ENCODE measurements at places on chromosomes 5 and 9.

DNA sequence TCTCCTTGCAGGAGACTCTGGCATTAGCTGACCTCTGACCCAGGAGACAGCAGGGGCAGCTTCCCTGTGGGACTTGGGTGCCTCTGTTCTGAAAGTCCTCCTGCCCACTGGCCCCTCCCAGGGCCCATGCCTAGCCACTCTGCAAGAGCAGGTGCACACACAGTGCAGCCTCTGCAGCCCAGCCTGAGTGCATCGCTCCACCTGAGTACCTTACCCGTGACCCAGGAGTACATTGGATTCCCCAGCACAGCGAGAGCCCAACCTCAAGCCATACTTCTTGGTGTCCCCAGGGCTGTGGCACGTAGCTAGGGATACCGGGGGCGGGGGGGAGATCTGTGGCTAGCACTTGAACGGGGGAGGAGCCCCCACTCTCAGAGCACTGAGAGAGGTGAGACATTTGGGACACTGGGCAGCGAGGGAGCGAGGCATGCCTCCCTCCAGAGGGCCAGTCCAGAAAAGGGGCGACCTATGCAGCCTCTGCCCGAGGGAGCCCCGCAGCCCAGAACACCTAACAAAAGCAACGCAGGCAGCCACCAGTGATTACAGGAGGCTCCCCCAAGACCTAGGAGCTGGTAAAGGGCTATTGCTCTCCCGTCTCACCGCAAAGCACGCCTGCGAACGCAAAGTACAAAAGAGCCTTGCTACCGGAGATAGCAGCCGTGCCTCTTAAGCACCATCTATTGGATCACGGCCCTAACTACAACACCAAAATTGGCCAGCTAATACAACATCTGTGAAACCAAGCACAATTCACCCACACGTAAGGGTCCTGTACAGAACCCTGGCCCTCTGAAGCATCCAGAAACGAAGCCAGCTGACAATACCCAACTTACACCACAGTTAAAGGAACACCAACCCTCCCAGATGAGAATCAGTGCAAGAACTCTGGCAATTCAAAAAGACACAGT is 826 bp upstream of the PRDM9 start:
- DNase-seq = peak; percentile 34

GRCh38 chr9:122113574-122113973 is 20.5 kb upstream of the TTLL11 start:
- DNase-seq = no peak

- DNase-seq = no peak
Measured at GRCh38 chr9:36187414-36187813, 3.3 kb upstream of the CLTA start.

DNA sequence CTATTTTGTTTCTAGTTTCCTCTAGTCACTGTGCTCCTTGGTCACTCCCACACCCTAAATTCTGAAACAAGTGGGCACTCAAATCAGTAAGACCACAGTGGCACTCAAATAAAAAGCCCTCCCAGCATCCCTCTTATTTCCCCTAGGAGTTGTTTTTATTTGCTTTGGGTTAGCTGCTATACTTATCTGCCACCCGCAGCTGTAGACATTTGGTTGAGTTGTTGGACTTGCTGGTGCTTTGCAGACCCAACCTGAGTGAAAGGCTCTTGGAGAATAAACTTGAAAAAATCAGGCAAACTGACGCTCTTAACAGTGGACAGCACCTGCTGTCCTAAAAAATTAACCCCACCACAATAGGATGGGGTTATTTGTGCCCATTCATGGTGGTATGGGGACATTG is 203.0 kb downstream of the SPATA31A6 start:
- DNase-seq = no peak

GRCh38 chr9:129054163-129054851 is 17.9 kb downstream of the MIGA2 start:
- no peak for DNase-seq

GRCh38 chr5:37005946-37006540 is 129.5 kb downstream of the NIPBL start:
- peak; percentile 70 for DNase-seq

DNA sequence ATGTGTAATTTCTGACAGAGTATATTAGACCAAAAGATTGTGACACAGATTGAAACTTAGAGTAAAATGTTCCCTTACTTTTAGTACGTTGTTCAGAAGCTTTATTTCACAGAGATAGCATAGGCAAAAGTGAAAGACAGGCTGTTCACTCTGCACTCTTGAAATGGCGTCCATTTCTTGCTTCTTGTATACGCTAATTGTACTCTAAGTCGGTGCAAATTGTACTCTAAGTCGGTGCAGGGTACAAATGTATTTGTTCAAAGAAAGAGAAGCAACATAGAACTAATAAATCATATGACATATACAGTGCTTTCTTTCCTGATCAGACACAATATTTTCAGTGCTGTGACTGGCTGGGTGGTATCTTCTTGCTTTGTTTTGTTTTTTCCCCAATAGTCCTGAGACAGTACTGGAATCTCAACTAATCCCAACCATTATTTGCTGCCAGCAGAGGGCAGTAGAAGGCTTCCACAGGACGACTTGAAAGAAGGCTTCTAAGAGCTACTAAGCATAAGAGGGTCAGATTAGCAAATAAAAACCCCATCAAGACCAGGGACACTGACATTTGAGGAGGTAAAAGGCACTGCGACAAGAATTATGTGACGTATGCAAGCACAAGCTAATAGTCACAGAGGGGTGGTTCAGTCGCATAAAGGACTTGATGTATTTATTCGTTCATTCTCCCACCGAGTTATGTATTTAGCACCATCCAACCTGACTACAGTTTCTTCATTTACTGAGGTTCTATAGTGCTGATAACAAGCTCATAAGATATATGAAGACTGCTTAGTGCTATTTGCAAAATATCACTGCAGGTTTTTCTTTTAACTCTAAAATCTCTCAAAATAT is 831.8 kb downstream of the TAF11L14 start:
- DNase-seq = peak; percentile 91

DNA sequence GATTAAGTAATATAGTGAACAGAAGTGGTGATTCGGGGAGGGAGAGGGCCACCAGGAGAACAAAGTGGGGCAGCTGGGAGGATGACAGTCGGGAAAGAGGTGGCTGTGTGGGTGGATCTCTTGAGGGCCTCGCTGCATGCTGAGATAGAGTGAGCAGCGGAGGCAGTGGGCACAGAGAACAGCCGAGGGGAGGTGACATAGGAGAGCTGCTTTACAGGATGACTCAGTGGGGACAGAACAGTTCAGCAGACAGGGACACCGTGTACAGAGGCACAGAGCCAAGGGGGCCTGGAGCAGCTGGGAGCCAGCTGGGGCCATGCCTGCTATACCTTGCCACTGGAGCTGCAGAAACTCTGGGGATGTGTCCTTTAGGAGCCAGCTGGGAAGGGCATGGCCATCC is 273.9 kb downstream of the GADD45G start:
- no peak for DNase-seq

- no peak for DNase-seq
Measured at GRCh38 chr5:180286-180918, 10.9 kb upstream of the LRRC14B start.

DNA sequence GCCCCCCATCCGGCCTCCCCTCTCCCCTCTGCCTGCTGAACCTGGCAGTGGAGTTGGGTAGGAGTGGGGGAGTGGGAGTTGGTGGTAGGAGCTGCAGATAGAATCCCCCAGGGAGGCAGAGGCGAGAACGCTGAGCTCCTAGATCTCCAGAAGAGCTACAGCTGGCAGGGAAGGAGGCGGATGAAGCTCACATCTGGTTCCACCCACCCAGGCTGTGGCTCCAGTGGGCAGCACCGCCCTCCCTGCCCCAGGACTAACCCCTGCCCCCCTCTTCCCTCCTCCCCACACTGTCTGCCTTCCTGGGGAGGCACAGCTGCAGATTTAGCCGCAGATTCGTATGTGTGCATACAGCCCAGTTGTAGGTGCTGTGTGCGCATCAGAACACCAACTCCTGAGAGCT is 34.2 kb downstream of the C9orf50 start:
- DNase-seq = no peak

DNA sequence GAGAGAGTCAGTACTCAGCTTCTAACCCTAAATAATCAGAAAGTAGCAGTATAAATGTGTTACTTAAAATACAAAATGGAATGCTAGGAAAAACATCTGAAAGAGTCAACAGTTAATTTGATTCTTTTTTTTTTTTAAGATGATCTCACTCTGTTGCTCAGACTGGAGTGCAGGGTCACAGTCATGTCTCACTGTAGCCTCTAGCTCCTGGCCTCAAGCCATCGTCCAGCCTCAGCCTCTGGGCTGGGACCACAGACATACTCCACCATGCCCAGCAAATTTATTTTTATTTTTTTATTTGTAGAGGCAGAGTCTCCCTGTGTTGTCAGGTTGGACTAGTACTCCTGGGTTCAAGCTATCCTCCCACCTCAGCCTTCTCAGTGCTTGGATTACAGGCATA is 424.9 kb downstream of the IRX2 start:
- no peak for DNase-seq

GRCh38 chr5:37770786-37771185 is 69.1 kb downstream of the GDNF start:
- DNase-seq = no peak

- DNase-seq = no peak
Measured at GRCh38 chr5:140083120-140083519, 30.8 kb upstream of the PURA start.

GRCh38 chr9:105921057-105921726 is 226.9 kb downstream of the TMEM38B start:
- no peak for DNase-seq

GRCh38 chr5:26003966-26004365 is 1034.4 kb downstream of the CDH9 start:
- DNase-seq = no peak

- DNase-seq = no peak
Measured at GRCh38 chr5:127583866-127584265, 65.0 kb upstream of the CTXN3 start.

- peak; percentile 80 for DNase-seq
Measured at GRCh38 chr5:141992349-141992963, 20.4 kb downstream of the GNPDA1 start.

GRCh38 chr9:109088221-109088620 is 31.5 kb downstream of the TMEM245 start:
- no peak for DNase-seq

DNA sequence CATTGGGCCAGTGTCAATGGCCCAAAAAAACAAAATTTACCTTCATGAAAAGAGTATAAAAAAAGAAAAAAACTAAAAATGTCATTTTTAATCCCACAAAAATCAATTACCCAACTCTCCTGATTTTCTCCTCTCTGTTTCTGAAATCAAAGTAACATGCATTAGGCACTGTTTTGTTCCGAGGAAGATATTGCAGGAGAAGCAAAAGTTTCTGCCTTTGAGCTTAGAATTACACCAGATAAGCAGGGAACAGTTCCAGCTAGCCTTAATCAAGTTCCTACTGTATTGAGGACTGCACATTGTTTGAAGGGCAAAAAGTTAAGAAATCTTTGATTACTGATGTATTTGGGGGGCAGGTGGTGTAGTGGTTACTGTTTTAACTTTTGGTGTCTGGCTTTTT is 1.1 kb upstream of the PRKAA1 start:
- DNase-seq = no peak

DNA sequence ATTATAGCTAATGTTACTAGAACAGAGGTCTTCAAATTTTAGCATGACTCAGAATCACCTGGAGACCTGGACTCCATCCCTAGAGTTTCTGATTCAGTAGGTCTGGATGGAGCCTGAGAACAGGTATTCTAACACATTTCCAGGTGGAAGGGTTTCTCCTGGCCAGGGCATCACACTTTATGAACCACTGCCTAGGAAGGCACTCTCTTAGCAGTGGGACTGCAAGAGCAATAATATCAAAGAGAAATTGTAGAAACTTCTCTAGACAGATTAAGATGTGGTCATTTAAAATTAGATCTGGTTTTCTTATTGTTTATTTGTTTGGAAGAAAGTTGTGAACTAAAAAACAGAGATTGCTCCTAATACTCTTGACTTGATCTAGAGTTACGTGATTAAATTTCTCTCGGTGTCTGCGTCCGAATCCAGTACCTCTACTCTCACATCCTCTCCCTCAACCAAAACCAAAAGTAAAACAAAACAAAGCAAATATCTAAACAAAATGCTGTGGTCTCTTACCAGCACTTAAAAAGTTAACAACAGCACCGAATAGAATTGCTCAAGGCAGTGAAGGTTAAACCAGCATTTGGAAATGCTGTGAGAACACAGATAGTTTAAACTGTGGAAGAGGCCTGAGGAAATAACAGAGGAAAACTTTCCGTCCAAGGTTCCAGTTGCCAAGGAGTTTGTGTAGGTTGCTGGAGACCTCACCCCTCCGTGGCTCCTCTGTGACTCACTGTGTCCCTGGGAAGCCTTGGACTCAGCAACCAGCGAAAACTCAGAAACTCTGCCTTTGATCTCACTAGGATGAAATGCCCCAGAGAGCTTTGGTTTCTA is 193.4 kb downstream of the ARRDC3 start:
- peak; percentile 35 for DNase-seq

DNA sequence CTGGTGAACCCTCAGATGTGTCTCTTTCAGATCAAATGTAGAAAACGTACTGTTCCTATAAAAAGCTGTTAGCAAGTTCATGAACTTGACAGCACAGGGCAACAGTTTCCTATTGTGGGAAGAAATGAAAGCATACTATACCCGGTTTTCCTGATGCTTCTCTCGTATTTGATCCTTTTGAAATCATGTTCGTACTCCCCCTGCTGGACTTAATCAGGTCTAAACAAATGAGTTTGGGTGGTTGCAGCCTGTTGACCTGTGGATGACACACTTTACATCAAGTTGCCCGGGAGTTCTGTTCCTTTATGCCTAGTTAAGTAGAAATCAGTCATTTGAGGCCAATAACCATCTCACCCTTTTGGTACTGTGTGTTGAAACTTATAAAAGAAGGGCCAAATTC is 1992.3 kb downstream of the MAT2B start:
- DNase-seq = peak; percentile 48

DNA sequence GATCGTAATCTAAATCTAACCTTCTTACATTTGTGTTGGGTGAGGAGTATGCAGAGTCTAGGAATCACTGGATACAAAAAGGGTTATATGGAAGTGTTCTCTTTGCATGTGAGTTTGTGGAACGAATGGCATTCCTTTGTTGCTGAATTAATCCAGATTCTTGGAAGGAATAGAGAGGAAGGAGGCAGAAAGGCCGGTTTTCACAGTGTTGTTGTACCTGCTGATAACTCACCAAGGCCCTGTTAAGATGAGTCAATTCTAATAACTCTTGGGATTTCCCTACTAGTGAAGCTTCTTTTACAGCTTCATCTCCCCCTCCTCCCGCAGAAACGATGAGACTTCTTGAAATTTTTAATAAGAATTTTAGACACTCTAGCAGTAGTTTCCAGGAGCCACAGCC is 84.0 kb downstream of the ZSWIM6 start:
- DNase-seq = no peak

- DNase-seq = no peak
Measured at GRCh38 chr5:14218480-14218879, 75.3 kb downstream of the TRIO start.

DNA sequence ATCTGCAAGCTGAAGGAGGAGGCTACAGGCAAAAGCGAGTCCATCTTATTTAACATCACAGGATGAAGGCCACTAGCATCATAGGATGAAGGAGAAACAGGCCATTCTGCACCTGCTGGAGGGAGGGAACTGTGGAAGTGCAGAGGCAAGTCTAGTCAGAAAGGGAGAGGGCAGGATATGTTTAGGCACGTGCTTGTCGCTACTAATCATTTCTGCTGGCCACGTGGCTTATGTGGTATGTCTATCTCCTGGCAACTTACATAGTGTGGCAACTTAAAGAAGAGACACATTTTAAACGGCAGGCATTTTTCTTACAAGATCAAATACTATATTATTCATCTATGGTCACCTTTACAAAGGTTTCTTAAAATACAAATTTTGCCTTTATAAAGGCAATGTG is 74.0 kb downstream of the GNAQ start:
- DNase-seq = no peak
